ENCODE measurements at places on chromosomes 1 and 21.

DNA sequence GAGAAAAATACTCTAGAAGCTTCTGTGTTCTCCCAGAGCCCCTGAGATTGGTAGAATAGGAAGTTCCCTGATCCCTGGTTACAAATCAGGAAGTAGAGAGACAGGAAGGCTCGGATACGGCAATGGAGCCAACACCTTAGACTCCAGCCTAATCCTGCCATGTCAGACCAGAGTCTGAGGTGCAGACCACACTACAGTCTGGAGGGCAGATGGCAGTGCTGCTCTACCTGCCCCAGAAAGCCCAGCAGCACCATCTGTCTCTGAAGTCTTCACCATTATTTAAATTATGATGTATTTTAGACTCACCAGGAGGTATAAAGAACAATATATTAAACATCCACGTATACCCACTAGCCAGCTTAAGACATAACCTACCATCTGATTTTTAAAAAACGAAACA lies 93.0 kb downstream of the MTR start:
- no peak for DNase-seq

DNA sequence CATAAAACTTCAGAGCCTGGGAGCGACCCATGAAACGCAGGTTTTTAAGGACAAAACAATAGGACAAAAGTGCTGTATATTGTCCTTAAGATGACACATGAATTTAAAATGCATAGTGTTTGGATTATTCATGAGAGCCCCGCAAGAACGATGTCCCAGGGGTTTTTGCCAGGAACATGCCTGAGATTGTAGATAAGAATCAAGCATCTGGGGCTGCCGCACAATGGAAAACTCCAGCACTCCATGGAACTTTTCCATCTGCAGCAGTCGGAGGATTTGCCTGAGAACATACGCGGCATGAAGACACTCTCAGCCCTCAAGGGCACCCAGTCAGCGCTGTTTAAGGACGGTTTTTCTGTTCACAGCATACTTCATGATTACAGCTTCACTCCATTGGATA lies 5.3 kb upstream of the ERG start:
- DNase-seq = no peak

DNA sequence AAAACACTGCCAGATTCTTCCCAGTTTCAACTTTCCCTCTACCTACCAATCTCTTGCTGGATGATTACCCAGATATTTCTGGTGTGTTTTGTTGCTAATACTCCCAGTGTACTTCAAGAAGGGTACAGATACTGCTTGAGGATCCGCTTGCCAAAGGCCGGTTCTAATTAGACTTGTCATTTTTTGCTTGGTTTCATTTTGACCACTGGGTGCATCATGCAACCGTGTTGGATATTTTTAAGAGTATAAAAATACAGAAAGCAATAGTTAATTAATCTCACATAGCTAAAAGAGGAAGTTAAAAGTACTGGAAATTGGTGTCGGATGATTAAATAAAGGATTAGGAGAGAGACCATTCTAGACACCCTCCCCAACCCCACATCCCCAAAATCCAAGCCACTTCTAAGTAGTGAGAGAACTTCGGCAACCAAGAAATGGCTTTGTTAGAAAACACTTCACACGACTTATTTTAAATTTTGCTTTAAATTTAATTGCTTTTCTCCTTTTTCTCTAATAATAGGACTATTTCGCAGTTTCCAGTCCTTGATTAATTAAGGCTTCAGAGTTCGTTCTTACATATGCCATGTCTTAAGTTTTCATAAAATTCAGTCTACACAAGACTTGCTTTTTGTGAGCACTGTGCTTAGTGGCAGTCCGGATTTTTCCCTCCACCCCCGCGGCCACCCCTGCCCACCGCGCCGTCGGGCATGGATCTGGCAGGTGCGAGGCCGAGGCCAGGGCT lies 2.5 kb upstream of the CDKN2C start:
- DNase-seq = no peak

DNA sequence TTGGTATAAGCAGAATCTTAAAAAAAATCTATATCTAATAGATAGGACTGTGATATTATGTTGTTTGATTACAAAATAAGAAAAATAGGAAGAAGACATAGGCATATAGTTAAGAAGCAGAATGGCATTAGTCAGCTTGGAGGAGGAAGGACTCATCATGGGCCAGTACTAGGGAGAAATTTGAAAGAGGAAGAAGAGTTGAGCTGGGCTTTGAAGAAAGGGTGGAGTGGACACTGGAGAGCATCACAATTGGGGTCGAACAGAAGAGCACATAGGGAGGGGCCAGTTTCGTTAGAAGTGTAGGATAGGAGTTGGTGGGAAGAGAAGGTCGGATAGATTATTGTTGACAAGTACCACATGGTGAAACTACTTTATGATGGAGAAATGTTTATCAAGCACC lies 129.3 kb downstream of the CACHD1 start:
- no peak for DNase-seq

DNA sequence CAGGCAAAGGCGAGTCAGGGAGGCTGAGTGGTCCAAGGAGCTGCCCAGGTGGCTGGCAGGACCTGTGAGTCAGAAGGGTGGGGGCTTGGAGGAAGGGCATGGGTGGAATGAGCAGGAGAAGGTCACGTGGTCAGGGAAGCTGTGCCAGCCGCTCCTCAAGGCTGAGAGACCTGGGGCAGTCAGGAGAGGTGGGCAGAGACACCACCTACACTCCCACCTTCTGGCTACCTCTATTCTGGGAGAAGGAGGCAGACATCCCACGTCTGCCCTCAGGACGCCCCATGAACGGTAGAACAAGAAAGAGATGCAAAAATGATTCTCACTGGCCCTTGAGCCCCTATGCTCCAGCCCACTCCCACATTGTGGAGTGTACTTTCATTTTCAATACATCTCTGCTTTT lies 151.8 kb upstream of the RAB4A start:
- no peak for DNase-seq

DNA sequence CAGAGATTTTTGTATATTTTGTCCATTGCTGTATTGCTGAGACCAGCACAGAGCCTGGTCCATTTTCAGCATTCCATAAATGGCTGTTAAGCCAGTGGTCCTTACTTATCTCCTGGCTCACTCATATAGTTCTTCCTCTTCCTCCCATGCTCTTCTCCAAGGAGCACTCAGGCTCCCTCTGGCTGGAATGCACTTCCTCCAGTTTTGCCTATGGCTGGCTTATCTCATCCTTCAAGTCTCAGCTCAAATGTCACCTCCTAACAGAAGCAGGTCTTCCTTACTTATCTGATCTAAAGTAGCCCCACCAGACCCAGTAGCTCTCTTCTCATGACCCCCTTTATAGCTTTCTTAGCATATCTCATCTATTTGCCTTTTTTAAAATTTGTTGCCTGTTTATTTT lies 146.9 kb downstream of the SLC30A10 start:
- DNase-seq = no peak

- no peak for DNase-seq
Measured at GRCh38 chr21:44442266-44443125, 12.8 kb upstream of the LRRC3 start.

- no peak for DNase-seq
Measured at GRCh38 chr1:115529216-115529897, 112.4 kb upstream of the VANGL1 start.

DNA sequence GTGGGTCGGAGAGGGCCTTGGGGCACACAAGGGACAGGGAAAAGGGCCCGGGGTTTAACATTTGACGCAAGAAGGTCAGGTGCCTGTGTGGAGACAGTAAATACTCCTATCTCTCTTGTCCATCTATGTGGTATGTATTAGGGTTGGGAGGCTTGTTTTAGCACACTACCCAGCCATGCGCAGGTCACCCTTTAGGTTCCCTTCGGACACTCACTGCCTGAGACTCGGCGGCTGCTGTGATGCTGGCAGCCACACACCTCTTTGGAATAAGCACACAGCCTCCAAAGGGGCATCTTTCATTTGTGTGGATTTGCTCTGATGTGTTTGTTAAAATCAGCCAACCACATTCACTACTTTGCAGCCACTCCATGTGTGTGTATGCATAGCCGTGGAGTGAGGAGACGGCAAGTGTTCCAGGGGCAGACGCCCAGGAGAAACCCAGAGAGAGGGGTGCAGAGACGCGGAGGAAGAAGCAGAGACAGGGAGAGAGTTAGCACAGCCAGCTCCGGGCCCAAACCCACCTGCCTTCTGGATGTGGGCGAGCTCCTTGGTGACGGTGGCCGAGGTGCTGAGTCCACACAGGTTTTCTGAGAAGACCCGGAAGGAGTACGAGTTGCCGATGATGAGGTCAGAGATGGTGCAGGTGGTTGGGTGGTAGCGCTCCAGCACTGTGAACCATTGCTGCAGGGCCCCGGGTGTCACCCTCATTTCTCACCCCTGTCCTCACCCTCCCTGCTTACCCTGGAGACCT lies 5.7 kb downstream of the MYBPH start:
- no peak for DNase-seq

DNA sequence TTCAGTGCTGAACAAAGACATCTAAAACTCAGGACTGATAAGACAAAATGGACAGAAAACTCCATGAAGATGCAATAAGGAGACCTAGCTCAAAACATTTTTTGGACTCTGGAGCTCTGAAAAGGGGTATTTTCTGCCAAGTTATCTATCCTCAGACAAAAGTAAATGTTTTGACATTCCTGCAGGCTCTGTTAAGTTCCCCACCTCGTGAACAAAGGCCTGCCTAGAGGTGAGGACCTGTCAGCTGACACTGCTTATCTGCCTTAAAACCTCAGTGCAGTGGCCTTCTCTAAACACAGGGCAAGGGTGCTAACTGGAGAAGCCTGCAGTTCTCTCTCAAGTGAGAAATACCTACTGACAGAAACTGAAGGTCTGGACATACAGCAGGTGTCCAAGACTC lies 41.1 kb downstream of the COLGALT2 start:
- DNase-seq = no peak

GRCh38 chr1:103107741-103108375 lies 464 bp downstream of the COL11A1 start:
- no peak for DNase-seq

GRCh38 chr21:18228060-18228739 lies 16.4 kb upstream of the CHODL start:
- DNase-seq = no peak
